Stimulated activated CD8-positive, alpha-beta memory T cell treated with anti-CD3 and anti-CD28 coated beads, Interleukin-4, amount 100 ng/mL, for 1 hour (primary cell): ENCODE measurements at places on chromosomes 6 and 20.

- DNase-seq = no peak
These were observed 129.2 kb downstream of the PDSS2 start for GRCh38 chr6:107330168-107330567.

GRCh38 chr6:170456886-170457698, 96.0 kb downstream of the PSMB1 start:
- no peak for DNase-seq

DNA sequence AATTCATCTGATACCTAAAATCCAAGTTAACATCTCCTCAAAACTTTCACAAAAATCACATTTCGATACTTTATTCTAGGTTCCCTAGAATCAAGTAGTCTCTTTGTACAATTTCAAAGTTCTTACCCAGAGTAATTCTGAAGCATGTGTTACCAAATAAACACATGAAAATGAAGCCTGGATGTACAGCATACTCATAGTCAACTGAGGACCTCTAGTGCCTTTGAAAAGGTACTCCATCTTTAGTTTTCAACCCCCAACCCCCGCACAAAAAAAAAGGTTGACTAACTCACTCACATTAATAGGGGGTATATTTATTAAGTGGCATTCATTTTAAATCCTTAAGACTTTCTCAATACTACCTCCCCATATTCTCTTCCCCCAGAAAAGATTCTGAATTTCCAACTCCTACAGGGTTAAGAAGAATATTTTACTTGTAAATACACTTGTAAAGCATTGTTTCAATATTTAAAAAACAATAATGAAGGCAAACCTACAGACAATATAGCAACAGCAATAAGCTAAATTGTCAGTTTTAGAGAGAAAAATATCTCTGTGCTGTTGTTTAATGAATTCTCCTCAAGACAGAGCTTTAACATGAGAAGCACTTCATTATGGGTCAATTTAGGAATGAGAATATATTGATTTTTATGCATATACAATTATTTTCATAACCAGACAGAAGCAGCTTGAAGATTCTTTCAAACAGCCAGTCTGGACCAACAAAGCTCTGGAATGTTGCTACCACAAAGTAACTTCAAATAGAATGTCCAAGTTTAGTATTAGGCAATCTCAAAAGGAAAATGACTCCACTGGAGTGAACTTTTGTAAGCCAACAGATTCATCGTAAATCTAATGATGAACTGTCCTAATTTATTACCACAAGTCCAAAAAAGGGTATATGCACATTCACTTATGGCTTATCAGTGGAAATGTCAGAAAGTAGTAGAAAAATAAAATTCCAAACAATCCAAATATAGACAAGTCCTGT, 3.3 kb downstream of the PLN start:
- DNase-seq = no peak

GRCh38 chr20:7094438-7094997, 327.0 kb downstream of the BMP2 start:
- no peak for DNase-seq

DNA sequence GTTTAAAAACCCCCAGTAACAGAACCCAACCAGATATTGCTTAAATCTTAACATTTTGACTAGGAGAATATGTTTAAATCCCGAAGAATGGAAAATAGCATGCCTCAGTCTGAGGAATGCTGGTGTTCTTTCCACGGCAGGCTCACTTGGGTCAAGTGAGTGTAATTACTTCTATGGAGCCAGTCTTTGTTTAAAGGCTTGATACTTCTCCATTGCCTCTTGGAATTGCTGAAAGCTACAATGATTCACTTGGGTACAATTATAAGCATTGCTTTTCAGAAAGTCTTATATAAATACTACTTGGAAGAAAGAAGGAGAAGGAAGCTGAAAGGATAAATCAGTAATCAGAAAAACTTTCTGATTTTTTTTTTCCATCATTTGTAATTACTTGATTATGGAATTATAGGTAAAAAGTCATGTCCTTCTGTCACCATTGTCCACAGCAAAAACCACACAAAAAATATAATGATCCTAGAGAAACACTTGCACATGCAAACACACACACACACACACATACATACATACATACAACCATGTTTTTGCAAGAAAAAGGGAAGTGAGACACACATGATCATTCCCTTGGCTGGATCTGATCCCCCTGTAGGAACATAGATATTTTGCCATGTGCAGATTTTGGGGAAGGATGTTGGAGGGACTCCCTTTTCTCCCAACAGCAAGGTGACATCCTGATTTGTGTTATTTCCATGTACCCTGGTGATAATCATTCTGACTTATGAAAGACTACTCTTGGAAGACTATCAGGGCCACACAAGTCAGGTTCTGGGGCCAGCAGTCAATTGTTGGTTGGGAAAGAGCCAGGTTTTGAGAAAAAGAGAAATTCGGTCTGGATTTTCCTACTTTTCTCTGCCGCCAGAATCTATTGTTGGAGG, 396.0 kb upstream of the BTBD3 start:
- DNase-seq = no peak

- no peak for DNase-seq
These were observed 178.7 kb downstream of the CLIC5 start for GRCh38 chr6:45836984-45837383.

GRCh38 chr6:112029045-112029822, 24.7 kb upstream of the CCN6 start:
- peak; percentile 40 for DNase-seq

GRCh38 chr6:127332383-127332961, 10.9 kb downstream of the ECHDC1 start:
- no peak for DNase-seq

GRCh38 chr6:155260686-155261085, 3.1 kb upstream of the CLDN20 start:
- no peak for DNase-seq

DNA sequence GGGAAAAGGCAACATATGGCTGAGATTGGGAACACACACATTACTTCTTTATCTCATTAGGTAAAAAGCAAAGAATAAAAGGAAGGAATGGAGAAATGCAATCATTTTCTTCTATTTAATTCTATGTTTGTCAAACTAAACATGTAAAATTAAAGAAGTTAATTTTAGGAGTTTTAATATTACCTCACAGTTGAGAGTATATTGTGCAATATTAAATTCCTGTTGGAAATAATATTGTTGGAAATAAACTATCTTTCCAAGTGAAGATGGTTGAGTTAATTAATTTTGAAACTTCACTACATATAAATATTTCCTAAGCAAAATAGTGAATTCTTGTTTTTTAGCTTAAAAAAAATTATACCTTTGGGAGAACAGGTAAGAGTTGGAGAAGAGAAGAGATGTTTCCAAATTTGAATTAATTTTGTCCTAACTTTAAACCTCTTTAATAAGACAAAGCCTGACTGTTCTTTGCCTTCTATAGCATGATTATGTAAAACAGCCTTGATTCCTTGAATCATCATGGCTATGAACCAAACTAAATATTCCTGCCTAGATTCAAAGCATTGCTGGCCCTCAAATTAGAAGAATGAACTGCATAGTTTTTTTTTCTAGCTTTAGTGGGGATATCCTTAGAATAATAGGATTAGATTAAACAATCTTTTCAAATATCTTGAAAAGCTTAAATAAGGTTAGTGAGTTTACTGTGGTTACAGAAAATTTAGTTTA, 1349.1 kb upstream of the ADGRB3 start:
- DNase-seq = no peak

DNA sequence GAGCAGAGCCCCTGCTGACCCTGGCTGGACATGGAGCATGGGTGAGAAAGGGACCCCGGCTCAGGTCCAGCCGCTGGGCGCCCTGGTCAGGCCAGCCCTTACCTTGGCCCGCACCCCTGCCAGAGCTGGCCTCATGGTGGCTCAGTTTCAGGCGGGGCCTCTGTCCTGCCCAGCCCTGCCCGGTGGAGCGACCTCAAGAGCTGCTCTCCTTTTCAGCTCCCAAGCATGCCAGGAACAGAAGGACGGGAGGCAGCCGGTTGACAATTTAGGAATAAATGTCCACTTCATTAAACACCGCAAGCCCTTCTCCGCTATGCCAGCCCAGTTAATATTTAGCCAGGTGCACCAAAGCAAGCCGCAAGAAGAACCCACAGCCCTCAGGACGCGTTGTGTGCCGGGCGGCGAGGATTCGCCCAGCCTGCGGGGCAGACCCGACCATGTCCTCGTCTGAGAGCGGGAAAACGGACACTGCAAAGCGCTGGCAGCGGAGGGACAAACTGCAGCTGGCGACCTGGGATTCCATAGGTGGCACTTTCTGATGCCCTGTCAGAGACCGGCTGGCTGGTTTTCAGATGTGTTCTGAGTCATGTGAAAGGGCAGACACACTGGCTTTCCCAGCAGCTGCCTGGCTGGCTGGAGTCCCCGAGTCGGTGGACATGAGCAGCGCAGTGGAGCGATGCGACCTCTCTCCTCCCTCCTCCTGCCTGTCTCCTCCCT, 221.9 kb downstream of the TTLL2 start:
- no peak for DNase-seq

- no peak for DNase-seq
These were observed 838 bp upstream of the POM121L2 start for GRCh38 chr6:27312950-27313271.

DNA sequence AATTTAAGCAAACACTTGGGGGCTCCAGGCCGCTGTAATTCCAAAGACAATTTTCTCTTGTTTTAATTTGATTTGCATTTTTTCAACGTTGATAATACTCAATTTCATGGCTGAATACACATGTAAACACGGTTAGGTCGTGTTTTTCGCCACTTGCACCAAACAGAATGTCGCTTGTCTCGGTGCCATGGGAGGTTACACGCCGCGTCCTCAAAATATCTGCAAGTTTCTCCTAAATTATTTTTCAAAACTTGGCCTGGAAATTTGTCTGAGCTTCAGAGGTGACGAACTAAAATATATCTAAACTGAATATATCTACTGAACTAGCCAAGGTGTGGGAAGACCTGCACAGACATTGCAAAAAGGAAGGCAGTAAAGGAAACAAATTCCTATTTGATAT, 15.0 kb downstream of the FOXA2 start:
- DNase-seq = no peak

DNA sequence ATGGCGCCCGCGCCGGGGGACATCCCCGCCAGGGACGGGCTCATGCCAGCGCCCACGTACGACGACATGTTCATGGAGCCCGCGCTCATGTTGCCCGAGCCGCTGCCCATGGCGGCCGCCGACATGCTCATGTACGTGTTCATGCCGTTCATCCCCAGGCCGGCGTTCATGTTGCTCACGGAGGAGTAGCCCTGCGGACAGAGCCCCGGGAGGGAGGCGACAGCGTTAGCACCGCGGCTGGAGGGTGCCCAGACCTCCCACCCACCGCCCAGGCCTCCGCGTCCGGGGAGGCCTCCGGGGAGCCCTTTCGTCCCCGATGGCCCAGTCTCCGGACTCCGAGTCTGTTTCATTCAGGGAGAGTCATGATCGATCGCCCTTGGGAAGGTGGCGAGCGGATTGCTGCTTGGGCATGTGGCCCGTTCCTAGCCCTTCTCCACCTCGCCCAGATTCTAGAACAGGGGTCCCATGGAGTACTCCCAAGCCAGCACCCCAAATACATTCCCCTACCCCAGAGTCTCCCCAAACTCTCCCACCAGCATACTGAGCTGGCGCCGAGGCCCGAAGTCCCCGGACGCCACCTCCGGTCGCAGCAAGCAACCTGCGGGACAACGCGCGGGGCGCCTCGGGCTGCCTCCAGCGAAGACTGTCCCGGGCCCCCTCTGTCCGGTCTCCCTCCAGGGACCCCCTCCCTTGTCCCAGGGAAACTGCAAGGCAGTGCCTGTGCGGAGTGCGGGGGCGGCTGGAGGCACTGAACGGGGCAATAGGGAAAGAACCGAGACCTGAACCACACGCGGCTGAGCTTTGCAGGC, 1.2 kb downstream of the FOXA2 start:
- DNase-seq = no peak

DNA sequence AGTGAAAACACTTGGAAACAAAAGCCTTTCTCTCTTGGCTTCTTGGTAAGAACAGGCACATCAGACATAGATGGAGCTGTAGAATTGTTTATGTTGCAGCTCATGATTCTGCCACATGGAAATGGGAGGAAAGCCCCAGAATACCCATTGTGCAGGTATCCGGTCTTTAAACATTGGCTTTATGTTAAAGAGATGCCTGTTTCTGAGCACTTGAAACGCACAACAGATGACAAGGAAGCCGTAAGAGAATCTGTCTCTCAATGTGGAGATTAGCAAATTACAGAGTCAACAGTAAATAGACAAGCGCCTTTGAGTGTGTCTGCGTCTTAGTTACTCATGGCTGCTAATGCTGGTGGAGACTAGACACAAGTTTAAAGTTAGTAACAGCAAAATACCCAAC, 10.5 kb downstream of the TNFAIP3 start:
- DNase-seq = no peak

DNA sequence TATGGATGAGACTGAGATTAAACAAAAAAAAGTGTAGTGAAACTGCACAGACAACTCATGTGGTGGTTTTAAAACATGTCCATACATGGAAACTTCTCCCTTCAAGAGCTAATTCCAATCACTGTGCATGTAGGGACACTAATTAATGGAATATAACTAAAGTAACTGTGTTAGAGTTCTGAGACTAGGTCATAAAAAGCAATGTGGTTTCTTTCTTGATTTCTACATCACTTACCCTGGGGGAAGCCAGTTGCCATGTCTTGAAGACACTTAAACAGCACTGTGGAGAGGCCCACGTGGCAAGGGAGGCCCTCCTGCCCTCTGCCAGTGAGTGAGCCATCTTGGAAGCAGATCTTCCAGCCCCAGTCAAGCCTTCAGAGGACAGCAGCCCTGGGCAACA, 118.2 kb upstream of the DST start:
- DNase-seq = no peak

GRCh38 chr6:158860279-158860865, 41.2 kb upstream of the EZR start:
- DNase-seq = no peak

DNA sequence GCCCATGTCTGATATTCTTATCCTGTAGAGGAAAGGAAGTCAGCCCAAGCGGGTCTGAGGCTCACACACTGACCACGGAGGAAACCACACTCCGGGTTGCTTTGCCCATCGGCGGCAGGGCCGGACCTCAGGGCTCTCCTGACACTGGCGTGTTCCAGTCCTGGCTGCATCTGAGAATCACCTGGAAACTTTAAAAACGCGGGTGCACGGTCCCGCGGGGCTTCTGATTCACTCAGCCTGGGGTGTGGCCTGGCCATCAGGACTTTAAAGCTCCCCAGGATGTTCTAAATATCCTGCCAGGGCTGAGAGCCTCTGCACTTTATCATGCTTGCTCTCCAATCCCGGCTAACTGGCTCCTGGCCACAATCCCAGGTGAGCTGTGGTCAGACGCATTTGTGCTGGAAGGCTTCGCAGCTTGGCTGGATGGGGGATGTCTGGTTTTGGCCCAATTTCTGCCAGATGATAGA, 47.7 kb upstream of the DACT2 start:
- no peak for DNase-seq

- no peak for DNase-seq
These were observed 242.1 kb downstream of the MAFB start for GRCh38 chr20:40446888-40447287.

- no peak for DNase-seq
These were observed 49.3 kb downstream of the EZR start for GRCh38 chr6:158769771-158770432.

- no peak for DNase-seq
These were observed 145.9 kb upstream of the FBXL4 start for GRCh38 chr6:99093456-99094190.
